Bronchial epithelial cell (primary cell): ENCODE measurements at places on chromosomes 3 and 15.
A peak's percentile ranks its signal among the peaks of the same experiment; 100 is the strongest.

GRCh38 chr15:50744601-50745000, 20.9 kb downstream of the SPPL2A start:
- no peak for DNase-seq

DNA sequence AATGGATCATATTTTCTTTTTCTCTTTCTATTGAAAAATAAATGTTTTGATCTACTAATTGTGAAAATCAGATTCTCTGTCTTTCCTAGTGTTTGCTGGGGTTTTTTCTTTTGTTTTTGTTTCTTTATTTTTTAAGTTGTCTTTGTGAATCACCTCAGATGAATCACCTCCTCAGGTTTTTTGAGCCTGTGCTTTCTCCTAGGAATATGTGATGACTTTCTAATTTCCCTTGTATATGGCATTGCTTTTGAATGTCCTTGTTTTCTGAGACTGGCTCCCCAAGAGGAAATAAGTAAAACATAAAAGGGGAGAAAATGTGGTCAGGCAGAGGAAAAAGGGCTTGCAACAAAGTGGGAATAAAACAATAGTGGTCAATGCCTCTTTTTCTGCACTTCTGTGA, 750.0 kb downstream of the ZPLD1 start:
- DNase-seq, result peak; percentile 25

DNA sequence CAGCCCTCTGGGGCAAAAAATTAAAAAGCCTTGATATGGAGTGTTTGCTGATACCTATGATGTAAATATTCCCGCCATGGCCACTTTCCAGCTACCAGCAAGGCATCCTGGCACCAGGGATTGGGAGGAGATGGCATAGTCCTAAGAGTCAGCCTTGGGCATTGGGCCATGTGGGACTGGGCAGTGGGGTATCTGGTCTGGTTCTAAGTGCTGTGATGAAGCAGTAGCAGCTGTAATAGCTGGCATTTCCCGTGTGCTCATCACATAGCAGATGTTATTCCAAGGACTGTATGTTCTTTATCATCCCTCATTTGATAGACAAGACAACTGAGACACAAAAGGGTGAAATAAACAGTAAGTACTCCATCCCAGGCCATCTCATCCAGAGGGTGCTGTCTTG, 6.9 kb upstream of the SACM1L start:
- no peak for DNase-seq

DNA sequence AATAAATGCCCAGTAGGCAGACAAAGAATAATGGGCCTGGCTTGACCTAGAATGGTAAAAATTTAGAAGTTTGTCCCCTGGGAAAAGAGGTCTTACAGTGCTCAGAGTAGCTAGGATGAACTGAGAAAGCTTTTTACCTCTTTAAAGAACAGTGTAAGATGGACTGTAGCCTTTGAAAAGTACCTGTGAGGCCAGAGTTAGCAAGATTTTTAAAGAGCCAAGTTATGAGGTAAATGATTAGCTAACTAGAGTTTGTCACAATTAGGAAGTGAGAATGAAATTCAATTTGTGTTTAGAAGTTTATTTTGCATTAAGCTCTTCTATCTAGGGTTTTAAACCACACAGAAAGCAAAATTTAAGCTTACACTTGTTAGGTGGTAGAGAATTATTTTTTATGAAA, 480.9 kb downstream of the ZIC1 start:
- DNase-seq, result no peak

GRCh38 chr15:59299929-59300617, 72.6 kb downstream of the MYO1E start:
- DNase-seq, result peak; percentile 97

DNA sequence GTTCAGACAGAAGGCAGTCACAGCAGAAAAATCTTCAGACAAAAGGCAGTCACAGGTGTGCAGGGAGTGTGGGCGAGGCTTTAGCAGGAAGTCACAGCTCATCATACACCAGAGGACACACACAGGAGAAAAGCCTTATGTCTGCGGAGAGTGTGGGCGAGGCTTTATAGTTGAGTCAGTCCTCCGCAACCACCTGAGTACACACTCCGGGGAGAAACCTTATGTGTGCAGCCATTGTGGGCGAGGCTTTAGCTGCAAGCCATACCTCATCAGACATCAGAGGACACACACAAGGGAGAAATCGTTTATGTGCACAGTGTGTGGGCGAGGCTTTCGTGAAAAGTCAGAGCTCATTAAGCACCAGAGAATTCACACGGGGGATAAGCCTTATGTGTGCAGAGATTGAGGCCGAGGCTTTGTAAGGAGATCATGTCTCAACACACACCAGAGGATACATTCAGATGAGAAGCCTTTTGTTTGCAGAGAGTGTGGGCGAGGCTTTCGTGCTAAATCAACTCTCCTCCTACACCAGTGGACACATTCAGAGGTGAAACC, 27.6 kb downstream of the ZNF589 start:
- peak; percentile 99 for DNase-seq

- DNase-seq, result no peak
Observed at GRCh38 chr3:193677734-193678133, 84.7 kb downstream of the OPA1 start.

DNA sequence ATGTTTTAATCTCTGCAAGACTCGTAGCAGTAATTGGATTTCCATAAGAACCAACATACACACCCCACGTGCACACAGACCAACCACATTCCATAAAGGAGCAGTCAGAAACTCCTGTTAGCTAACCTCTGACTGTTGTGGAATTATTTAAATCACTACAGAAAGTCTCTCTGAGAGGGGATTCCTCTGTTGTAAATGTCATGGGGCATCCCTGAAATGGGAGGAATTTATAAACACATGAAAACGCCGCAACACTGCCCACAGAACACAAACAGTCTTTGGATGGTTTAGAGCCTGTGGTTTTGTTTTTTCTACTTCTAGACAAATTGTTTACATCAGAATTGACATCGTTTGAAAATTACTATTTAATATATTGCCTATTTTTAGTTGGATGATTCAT, 740.1 kb upstream of the GRM7 start:
- DNase-seq, result no peak

GRCh38 chr3:46282696-46283095, 40.4 kb downstream of the CCR3 start:
- DNase-seq, result no peak

DNA sequence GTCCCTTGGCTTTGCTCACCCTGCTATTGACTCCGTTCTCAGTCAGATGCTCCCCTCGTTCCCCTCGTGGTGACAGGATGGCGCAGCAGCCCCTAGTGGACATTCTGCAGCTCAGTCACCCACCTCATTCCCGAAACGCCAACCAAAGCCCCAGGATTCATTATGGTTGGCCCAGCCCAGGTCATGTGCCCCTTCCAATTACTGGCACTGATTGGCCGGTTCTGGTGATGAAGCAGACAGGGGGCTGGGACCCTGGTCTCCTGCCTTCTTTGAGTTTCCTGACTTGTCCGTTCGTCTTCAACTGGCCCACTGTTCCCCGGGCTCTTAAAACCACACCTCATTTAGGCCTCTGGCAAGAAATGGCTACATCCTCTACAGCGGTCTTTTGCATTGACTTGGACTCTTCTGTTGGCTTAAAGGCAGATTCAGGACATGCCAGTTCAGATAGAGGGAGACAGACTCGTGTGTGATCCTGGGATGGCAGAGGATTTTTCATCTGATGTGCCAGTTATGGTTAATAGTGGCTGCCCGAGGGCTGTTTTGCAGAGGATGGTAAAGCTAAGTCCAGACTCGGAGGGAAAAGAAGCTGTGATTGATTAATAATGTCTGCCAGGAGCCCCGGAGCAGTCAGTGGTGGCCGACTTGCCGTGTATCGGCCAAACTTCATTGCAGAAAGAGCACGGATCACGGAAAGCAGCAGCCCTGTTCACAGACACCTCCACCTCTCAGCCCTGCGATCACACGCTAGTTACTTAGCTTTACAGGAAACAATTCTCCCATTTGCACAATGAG, 37.8 kb downstream of the LSM3 start:
- DNase-seq, result peak; percentile 70

- no peak for DNase-seq
Observed at GRCh38 chr15:25385986-25386385, 52.8 kb downstream of the UBE3A start.

DNA sequence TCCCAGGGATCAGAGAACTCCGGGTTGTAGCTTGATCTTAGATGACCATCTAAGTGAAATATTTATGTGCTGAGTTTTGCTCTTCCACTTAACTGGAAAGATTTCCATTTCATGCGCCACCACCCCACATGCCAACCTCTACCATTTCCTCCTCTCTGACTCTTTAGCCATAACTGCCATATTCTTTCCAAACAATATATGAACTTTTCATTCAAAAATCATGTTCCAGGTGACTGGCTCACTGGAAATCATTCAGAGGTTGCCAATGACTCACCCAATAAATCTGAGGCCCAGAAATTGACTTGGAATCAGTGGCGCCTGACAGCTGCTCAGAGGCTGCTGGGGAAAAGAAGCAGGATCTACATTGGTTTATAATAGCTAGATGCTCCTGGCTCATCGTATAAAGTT, 31.6 kb upstream of the FAM174B start:
- no peak for DNase-seq

DNA sequence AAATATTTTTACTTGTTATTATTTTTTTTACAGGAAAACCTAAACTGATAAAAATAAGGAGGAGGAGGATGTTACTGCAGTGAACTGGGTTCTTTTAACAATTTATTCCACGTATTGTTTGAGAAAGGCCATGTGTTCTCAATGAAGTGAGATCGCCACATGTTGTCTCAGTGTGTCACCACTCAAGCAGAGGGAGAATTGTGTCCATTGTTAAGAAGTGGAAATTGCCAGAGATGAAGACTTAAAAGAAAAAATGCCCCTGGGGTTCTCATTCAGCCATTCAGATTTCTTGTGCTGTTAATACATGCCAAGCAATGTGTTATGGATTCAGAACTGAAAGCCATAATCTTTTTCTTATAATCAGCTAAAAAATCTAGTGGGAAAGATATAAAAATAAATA, 297.1 kb downstream of the NSUN3 start:
- DNase-seq, result no peak

DNA sequence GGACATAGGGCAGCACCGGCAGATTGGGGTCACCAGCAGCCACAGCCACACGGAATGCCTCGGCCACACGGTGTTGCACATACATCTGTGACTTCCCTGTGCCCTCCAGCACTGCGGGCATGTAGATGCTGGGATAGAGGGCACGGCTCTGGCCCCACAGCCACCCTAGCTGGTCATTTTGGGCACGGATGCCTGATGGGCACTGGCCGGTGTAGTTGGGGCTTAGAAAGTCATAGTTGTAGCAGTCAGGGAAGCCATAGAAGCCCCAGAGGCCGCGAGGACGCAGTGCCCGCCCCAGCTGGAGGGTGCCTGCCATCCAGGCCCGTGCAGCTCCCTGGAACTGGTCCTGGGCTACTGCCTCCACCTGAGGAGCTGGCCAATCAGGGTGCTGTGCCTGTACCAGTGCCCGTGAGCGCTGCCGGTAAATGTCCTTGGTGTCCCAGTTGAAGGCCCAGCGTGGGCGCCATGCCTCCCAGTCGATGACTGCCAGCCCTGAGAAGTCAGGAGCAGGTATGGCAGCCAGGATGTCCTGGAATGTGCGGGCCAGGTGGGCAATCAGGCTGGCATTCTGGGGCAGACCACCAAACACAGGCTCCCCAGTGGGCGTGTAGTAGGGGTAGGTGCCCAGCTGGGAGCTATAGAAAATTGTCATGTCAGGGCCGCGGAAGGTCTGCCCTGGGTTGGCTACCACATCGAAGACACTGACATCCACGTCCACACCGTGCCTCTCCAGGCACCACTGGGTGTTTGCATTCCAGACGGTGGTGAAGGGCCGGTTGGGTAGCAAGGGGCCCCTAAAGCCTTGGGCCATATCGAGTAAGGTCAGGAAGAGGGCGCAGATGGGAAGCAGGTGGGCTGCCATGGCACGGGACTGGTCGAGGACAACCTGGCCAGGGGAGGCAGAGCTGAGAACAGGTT, 1.0 kb downstream of the HYAL1 start:
- DNase-seq, result no peak

- DNase-seq, result no peak
Observed at GRCh38 chr3:179671309-179671708, 18.5 kb downstream of the USP13 start.

DNA sequence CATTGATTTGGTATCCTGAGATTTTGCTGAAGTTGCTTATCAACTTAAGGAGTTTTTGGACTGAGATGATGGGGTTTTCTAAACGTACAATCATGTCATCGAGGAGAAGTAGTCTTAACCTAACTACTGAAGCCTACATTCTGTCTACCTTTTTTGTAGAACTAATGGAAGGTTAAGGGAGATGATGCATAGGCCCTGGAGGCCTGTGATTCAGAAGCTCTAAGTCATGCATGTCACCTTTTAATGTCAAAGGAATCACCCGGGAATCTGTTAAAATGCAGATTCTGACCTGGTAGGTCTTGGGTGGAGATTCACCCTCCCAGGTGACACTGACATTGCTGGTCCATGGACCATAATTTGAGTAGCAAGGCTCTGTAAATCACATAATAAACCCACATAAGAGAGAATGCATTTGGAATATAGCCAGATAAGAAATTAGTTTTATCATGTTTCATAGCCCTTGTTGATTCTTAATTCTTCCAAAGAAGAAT, 64.9 kb downstream of the GHSR start:
- DNase-seq, result peak; percentile 59

DNA sequence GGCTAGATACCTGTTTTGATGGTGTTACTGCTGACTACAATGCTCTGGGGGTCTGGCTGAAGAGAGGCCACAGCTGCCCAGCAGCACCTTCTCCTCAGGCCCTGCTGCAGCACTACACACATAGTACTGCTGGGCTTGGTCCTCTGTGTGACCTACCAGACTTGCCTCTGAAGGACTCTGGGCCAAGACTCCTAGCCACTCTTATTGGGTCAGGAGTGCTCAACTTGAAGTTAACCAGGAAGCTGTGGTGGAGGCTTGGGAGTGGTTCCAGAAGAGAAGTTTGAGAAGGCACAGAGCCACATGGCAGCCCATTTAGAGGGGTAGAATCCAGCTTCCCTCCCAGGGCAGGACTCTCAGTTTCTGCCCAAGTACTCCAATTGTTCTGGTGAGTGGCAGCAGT, 16.6 kb downstream of the ELP6 start:
- no peak for DNase-seq

DNA sequence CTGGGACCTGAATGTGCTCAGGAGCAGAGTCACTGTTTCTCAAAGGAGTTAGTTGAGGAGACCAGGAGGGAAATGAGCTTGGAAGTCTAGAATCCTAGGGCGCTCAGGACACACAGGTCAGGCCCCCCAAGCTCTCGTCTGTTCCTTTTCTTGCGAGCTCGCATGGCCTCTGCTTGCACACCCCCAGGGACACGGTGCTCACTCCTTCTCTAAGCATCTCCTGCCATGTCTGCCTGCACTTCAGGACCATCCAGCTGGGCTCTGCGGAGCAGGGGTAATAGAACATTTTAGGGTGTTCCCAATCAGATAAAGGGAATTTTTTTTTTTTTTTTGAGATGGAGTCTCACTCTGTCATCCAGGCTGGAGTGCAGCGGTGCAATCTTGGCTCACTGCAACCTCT, 213.2 kb downstream of the XXYLT1 start:
- no peak for DNase-seq
